ENCODE measurements at places on chromosomes 13 and 19.
A peak's percentile ranks its signal among the peaks of the same experiment; 100 is the strongest.

- no peak for DNase-seq
Observed at GRCh38 chr19:37114001-37114400, 35.8 kb downstream of the ZNF420 start.

DNA sequence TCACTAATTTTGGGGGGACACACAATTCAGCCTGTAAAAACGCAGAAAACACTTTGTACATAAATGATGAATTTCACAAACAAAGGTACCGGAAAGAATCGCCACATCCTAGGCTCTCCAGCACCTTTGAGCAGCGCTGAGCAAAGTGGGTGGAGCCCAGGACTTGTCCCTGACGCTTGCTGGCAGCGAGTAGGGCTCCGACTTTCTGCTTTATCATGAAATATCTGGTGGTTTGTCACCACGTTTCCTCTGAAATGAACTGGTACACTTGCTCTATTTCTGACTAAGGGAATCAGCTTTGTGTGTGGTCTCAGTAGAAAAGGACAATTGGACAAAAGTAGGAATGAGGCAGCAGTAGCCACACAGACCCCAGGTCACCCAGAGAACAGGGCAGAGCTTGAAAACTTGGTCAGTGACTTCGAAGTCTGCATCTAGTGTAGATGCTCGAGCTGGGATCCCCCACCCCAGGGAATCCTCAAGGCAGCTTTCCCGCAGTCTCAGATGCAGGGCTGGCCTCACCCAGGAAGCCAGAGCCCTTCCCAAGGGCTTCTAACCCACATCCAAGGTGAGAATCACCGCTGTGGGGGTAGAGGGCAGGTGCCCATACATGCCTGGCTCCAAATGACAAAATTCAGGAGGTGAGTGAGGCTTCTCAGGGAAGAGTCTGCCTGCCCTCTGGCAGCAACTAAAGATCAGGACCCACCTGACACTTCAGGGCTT is 85.3 kb upstream of the SOX1 start:
- DNase-seq = no peak

DNA sequence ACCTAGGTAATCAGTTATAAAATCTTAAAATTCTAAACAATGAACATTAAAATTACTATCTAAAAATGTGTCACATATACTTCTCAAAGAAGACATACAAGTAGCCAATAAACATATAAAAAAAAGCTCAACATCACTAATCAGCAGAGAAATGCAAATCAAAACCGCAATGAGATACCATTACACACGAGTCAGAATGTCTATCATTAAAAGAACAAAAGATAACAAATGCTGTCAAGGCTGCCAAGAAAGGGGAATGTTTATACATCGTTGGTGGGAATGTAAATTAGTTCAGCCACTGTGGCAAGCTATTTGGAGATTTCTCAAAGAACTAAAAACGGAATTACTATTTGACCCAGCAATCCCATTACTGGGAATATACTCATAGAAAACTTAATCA is 310.3 kb upstream of the EDNRB start:
- no peak for DNase-seq

DNA sequence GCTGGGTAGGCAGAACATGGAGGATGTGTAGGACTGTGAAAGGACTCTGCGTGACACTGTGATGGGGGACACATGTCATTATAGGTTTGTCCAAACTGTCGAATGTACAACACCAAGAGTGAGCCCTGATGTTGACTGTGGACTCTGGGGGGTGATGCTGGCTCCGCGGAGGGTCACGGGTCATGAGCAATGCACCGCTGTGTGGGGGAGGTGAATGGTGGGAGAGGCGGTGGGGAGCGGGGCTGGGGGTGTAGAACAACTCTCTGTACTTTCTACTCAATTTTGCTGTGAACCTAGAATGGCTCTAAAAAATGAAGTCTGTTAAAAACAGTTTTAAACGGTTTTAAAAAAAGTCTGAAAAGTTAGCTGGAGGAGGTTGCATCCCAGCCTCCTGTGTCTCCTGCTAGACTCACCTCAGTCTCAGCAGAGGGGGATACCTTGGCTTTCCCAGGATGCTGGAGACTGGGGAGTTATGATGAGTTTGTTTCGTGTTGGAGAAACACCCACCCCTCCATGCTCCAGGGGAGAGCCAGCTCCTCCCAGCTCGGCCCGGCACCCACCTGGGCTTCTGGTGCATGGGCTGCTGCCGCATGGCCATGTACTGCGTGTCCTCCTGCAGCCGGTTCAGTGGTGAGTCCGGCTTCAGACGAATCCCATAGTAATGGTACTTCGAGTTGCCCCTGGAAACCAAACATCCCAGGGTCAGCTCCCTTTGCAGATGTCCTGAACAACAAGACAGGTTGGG is 34.7 kb upstream of the RANBP3 start:
- no peak for DNase-seq

- DNase-seq = no peak
Observed at GRCh38 chr19:53823380-53824120, 564 bp downstream of the NLRP12 start.

GRCh38 chr19:42601811-42602443 is 7.2 kb upstream of the CEACAM8 start:
- DNase-seq = peak; percentile 62

- no peak for DNase-seq
Observed at GRCh38 chr13:33070713-33071112, 54.5 kb downstream of the KL start.

- DNase-seq = no peak
Observed at GRCh38 chr13:65868884-65869283, 1361.3 kb downstream of the PCDH9 start.

GRCh38 chr13:73258406-73258805 is 199.6 kb downstream of the KLF5 start:
- peak; percentile 35 for DNase-seq

GRCh38 chr13:21837841-21838551 is 167.1 kb downstream of the FGF9 start:
- DNase-seq = no peak

GRCh38 chr19:23481043-23481442 is 85.8 kb upstream of the ZNF91 start:
- DNase-seq = no peak

- no peak for DNase-seq
Observed at GRCh38 chr19:18738961-18739690, 52.0 kb downstream of the COMP start.

GRCh38 chr13:25207291-25207810 is 35.3 kb upstream of the AMER2 start:
- DNase-seq = no peak

- DNase-seq = no peak
Observed at GRCh38 chr13:21608961-21609360, 5.0 kb upstream of the MICU2 start.

DNA sequence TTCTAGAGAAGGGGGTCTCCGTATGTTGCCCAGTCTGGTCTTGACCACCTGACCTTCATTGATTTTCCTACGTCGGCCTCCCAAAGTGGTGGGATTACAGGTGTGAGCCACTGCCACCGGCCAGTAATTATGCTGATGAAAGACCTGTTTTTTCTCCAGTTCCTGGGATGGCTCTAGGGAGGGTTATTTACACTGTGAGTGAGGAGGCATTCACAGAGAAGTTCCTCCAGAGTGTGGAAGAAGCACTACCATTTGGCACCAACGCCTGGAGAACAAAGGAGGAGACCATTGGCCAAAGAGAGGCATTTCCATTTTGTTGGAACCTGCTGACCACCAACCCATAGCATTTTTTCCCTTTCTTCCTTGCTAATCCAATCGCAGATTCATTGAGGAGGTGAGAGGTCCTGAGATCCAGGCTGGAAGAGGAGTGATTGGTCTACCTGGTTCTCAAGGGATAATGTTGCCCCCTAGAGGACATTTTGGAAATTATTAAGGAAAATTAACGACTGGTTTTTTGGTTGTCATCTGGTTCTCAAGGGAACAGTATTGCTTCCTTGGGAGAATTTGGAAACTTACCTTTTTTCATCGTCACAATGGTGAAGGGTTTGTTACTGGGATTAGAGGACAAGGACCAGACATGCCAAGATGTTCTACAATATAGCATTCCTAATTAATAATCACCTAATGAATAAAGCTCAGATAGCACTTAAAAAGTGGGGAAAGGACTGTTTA is 5.5 kb upstream of the SAE1 start:
- peak; percentile 88 for DNase-seq

GRCh38 chr13:78742659-78743058 is 83.7 kb upstream of the OBI1 start:
- no peak for DNase-seq

DNA sequence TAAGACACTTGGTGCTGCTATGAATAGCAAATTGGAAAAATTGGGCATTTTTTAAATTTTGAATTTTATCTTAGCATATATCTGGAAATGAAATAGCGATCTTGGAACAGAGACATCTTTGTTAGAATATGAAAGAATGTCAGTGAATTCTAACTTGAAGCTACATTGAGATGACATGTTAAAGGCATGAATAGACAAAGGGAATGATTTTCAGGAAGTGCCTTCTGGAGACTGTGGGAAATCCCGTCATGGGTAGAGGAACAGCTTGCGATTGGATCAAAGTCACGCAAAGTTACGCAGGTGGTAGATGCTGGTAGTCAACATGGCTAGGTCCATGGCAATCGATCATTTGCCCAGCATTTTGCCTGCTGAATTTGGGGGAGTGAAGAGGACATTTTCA is 43.5 kb downstream of the LRCH1 start:
- peak; percentile 27 for DNase-seq

GRCh38 chr13:73275163-73275562 is 216.4 kb downstream of the KLF5 start:
- DNase-seq = no peak

GRCh38 chr13:82713687-82714405 is 1168.4 kb downstream of the SLITRK1 start:
- no peak for DNase-seq

DNA sequence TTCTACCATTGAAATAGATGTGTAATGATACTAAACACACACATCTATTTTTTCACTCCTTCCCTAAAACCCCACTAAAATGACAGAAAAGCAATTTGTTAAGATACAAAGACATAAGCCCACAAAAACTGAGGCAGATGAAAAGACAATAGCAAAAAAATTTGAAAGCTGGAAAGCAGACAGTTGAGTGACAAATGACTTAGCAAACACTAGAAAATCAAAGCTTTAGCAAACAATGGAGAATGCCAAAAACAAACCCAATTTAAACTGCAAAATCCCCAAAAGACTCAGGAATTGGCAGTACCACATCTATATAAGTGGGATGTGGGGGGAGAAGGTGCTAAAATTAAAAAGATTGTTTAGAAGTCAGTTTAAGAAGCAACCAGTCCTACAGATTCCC is 9.5 kb downstream of the TSC22D1 start:
- no peak for DNase-seq

GRCh38 chr19:11581740-11582139 is 4.3 kb upstream of the ACP5 start:
- no peak for DNase-seq

- DNase-seq = no peak
Observed at GRCh38 chr13:42699912-42700311, 81.5 kb upstream of the FAM216B start.

GRCh38 chr19:23313196-23313595 is 63.0 kb upstream of the ZNF724 start:
- no peak for DNase-seq

GRCh38 chr13:52159159-52159982 is at the start of gene NEK3:
Gene NEK3, minus strand, starts transcription at chr13:52159597. Its CDS starts 3,406 bp downstream, at chr13:52156191.
- DNase-seq = peak; percentile 79

DNA sequence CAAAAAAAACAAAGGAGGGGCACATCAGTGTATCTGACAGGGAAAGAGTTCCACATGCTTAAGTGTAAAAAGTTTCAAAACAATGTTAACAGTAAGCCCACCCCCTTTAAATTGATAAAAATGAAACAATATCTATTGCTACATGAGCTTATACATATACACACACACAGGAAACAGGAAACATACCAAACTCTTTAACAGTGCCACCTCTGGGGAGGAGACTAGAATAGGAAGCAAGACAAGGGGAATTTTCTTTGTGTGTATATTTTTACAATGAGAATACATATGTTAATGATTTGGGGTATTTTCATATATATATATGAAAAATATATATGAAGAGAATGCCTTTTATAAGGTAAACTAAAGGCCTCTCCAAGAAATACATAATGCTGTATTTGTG is 44.7 kb downstream of the TPT1 start:
- peak; percentile 47 for DNase-seq

- DNase-seq = no peak
Observed at GRCh38 chr19:54104998-54105715, 2.5 kb downstream of the NDUFA3 start.

DNA sequence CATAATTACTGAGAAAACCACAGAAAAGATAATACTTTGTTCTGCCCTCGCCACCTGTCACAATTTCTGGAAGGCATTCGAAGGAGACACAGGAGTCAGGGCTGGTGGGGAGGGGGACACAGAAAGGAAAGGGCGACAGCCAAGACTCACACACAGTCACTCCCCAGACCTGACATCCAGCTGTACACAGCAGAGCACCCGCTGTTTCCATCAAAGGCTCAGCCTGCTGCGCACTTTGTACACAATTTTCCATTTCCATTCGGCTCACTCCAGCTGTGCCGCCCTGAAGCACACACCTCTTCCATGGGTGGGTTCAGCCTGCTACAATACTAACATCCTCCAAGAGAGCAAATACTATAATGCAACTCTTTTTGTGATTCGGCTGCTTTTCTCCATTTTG is 38.0 kb downstream of the STK24 start:
- no peak for DNase-seq

DNA sequence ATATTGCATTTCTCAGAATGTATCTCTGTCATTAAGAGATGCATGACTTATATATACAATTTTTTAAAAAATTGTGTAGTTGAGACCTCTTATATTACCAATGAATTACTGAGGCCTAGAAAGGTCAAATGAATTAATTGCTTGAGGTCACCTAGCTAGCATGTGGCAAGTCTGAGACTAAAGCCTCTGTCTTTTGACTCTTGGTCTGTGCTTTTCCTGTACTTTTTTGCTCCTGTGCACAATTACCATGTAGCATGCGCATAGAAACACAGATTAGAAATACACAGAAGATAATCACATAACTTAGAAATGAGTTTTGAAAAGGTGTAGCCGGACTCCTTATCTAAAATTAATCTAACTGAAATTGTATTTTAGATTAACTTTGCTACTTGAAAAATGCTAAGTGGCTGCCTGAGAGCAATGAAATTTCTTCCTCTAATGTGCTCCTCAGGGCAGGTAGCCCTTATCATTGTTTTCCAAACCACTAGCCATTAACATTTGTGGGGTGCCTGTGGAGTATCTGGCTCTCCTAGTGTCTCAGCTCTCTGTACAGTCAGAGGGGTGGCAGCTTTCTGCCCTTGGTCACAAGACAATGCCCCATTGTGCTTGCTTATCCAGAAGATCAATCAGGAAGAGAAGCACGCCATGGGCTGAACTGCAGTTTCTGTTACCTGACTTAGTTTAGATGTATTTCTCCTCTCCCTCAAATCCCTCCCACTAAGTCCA is 119.6 kb downstream of the RFC3 start:
- DNase-seq = peak; percentile 10

GRCh38 chr13:67515895-67516294 is 285.8 kb upstream of the PCDH9 start:
- no peak for DNase-seq

DNA sequence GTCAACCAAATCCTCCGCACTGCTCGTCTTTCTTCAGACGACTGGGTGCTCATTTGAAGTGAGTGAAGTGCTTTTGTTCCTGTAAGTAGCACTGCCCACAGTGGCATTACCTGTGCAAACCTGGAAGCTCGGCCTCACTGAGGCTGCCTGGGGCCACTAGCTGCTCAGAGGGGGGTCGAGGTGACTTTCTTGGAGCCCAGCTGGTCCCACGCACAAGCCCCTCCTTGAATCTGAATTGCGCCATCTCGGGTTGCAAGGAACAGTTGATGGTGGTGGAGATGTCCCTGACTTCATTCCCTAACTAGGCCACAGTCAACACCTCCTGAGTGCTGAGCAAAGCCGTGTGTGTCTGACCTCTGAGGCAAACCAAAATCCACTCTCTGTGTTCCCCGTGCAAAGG is 79.3 kb upstream of the GPR183 start:
- DNase-seq = no peak
